ENCODE measurements at places on chromosomes 11 and 22. TPM values are rescaled to one million over a fixed set of nuclear protein-coding genes. Genes with fewer than 3 reads are reported as not detected.

DNA sequence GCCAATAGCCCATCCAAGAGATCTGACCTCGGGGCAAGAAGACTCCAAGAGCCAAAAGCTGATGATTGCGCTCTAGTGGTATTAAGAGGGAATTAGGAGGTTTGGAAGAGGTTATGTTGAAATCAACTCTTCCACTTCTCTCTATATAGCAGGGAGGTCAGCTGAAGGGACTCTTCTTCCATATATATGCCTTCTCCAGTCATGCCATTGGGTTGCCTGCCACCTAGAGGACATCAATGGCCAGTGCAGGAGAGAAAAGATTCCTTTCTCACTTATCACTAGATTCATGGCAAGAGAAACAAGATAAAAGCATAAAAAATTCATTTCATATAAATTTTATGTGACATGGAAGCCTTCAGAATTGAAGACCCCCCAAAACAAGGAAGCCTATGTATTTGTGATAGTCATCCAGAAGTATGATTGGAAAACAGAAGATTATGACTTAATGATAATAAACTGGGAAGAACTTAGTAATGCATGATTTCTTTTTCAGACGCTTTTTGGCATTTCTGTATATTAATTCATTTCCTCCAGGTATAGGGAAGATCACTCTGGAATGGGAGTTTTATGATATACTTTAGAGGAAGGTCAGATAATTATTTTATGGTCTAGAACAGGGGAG lies 435.1 kb upstream of the DDI1 start:
- DNase-seq, result no peak

RBMXL2 gene
- not detected for total RNA-seq

TMEM45B gene
- total RNA-seq, result 0.87 TPM

PGA4 gene
- 20.6 TPM for total RNA-seq

- DNase-seq, result no peak
These were observed 191.8 kb upstream of the E2F8 start for GRCh38 chr11:19432370-19433061.

DNA sequence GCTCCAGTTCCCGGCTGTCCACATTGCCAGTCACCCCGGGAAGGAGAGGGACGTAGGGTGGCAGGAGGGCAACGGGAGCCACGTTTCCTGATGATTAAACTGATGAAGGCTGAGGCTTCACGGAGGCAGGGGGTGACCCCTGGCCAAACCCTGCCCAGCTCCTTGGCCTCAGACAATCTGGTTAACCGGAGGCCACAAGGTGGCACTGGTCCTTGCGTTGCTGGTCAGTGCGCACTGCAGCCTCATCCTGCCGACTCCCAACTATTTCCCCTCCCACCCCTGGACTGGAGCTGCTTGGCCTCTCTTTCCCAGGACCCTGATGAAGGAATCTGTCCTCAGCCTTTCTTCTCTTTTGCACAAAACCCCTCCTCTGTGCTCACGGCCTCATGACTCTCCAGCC lies 75.3 kb downstream of the PDE2A start:
- DNase-seq, result no peak

DNA sequence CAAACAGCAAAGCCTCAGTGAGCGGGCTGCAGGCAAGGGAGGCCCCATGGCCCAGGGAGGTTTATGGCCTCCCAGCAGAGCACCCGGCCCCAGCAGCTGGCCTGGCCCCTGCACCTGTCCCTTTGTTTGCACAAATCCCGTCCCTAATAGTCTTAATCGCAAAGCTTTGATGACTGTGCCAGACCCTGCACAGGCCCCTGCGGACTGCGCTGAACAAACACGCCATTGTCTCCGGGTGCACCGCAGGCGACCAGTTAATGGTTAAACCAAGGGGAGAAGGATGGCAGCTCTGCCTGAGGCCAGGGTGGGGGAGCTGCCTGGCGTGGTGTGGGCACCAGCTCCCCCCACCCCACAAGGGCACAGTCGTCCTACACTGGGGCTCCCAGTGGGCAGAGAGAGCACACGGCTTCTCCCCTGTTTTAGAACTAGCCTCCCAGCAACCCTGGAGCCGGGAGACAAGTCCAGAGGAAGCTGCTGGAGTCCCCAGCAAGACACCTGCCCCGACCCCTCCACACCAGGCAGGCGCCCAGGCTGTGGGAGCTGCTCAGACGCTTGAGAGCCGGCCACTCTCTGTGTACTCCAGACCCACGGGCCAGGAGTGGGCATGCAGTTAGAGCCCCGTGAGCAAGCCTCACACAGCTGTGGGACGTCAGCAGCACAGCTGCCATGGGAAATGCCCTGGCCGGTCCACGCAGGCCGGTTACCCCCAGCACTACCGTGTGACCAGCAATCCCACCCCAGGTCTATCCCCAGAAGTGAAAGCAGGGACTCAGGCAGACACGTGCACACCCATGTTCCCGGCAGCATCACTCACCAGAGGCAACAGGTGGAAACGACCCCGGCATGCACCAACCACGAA lies 39.7 kb upstream of the TH start:
- DNase-seq, result peak; percentile 41

PARVA gene
- total RNA-seq, result 223 TPM

ANGPTL5 gene
- 0.58 TPM for total RNA-seq

STK33 gene
- total RNA-seq, result 1.3 TPM

PACSIN3 gene
- 14.9 TPM for total RNA-seq

GRCh38 chr11:36510594-36510942 lies 496 bp upstream of the TRAF6 start:
- no peak for DNase-seq

OR8G5 gene
- not detected for total RNA-seq

RCN1 gene
- 133 TPM for total RNA-seq

DNA sequence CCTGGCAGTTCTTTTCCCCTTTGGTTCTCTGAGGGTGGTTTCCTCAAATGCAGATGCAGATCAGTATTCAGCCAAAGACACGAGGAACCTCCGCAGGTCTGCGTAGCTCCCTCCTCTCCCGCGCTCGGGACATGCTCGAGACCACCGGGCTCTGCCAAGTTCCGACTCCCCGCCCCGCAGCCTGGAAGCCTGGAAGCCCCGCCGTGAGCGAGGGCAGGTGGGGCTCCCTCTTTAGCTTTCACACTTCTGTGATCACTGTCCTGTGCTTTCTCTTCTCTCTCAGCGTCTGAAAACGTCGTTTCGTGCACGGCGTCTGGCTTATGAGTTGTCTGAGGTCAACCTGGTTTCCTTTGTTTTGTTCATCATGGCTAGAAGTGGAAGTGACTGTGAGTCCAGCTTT lies 26.6 kb downstream of the ZBED4 start:
- DNase-seq, result peak; percentile 73

GRCh38 chr11:68044145-68044813 lies 5.5 kb downstream of the TCIRG1 start:
- no peak for DNase-seq

YPEL1 gene
- 2.2 TPM for total RNA-seq

DNA sequence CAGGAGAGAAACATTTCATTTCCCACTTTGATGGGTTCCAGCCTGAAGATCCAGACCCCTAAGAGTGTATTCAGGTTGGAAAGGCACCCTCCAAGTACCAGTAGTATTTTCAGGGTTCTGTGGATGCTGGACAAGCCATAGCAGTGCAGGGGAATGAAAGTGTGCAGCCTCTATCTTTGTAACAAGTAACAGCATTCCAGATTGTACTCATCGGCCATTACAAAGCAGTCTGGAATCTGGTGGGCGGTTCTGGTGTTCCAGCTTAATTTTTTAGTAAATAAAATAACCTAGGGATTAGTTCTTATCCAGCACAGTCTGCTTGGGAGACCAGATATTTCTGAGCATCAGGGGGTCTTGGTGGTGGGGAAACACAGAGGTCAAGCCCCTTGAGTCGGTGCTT lies 22.6 kb downstream of the APLNR start:
- DNase-seq, result no peak

DNA sequence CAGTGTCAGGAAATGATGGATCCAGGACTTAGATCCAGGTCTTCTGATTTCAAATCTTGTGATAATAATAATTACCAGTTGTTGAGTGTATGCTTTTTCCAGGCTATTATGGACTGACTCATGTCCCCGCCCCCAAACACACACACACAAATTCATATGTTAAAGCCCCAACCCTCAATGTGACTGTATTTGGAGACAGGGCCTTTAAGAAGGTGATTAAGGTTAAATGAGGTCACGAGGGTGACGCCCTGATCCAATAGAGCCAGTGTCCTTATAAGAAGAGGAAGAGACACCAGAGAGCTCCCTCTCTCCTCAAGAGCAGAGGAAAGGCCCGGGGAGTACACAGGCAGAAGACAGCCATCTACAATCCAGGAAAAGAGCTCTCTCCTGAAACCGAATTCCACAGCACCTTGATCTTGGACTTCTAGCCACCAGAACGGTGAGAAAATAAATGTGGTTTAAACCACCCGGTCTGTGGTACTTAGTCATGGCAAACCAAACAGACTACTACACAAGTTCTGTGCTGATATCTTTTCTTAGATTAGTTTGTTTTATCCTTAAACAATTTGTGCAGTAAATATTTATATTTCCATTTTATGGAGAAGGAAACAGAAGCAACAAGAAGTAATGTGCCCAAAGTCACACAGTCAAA lies 8.2 kb downstream of the TMPRSS5 start:
- DNase-seq, result no peak

DNA sequence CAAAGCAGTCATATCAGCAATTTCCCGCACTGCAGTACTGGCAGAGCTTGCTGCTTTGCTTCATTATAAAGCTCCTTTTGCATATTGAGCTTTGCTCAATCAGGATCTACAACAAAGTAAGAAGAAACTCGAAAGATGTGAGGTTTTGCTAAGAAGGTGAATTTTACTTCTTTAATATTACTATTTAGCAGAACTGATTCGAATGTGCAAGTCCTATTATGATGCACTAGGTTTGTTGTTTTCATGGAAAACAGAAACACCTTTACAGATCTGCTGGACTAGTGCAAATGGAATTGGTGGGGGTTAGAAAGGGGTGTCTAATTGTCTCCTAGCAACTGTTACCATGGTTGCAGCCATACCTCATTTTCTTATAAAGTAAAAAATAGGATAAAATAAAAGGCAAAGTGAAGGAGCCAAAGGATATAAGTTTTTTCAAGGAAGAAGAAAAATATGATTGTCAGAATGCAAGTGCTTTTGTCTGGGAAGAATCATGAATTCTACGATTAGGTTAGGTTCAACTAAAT lies 153.2 kb downstream of the MSANTD4 start:
- DNase-seq, result no peak

GRCh38 chr11:55707029-55707428 lies 45.0 kb downstream of the OR4C6 start:
- DNase-seq, result no peak

DNA sequence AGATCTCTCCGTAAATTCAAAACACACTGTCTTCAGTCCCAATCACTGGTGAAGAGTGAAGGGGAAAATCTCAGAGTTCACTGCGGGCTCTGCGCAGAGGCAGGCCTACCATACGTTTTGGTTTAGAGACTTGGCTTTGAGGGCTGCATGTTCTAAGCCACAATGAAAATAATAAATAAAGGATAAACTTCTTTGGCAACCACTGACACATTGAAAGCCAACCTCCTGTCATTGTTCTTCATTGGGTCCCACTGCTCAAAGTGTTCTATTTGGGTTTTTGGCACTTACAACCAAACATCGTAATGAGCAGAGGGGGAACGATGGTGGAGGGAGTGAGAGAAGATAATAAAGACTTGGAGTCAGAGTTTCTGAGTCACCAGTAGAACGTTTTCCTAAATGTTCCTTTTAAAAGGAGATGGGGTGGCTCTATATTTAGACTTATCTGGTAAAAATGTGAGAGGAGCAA lies 472.9 kb downstream of the SOX6 start:
- DNase-seq, result no peak

DNA sequence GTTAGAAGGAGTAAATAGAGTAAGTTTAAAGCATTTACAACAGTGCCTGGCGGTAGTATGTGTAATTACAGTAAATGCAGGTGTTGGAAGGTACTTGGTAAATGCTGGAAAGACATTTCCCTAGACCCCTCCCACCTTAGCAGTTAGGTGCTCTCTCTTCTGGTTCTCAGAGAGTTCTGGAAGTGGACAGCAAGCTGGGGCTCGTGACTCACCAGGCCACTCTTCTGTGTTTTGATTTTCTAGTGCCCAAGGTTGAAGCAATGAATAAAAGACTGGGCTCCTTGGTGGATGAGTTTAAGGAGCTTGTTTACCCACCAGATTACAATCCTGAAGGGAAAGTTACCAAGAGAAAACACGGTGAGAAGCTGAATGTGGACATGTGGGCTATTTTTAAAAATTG lies 27.6 kb downstream of the SNU13 start:
- no peak for DNase-seq

- DNase-seq, result no peak
These were observed 54.8 kb downstream of the DENND5A start for GRCh38 chr11:9210224-9210921.

DNA sequence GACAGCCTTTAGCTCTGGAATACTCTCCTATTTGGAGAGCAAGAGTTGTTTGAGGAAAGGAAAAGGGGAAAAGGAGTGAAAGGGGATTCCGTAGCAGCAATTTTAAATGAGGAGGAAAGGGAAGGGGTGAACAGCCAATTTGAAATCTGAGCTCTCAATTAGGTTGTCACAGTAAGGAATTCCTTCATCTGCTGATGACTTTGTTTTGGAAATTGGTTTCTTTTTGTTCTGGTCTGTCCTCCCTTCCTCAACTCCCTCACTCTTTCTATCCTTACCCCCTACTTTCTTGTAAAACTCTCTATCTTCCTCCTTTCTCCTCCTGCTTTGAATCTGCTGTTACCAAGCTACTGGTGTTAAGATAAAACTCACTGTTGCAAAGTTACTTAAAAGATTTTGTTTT lies 1155.6 kb downstream of the DLG2 start:
- no peak for DNase-seq

DNA sequence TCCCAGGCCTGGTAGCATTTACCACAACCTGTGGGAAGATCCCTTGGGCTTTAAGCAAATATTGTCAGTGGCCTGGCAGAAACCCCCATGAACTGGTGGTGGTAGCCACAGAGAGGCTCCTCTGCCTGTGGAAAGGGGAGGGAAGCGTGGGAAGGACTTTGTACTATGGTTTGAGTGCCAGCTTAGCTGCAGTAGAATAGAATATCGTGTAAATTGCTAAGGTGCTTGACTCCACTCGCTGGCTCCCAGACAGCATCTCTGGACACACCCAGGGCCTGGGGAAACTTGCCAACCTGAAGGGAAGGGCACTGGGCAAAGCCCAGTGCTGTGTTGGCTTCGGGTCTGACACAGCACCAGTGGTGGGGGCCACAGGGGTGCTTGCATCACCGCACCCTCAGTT lies 52.6 kb downstream of the XRRA1 start:
- no peak for DNase-seq

GRCh38 chr11:93718057-93718563 lies 23.2 kb downstream of the TAF1D start:
- no peak for DNase-seq

MOGAT2 gene
- total RNA-seq, result 0.32 TPM

CD3G gene
- total RNA-seq, result 1.1 TPM

CCT8L2 gene
- total RNA-seq, result not detected

TRIM6 gene
- total RNA-seq, result 1.4 TPM

PHF21A gene
- total RNA-seq, result 44.8 TPM

Data from mesenteric fat pad (tissue), 1 donor.